Activated T-cell treated with anti-CD3 and anti-CD28 coated beads, Interleukin-2, amount 50 U/mL, for 72 hours (primary cell): ENCODE measurements at places on chromosomes 4 and X.

- DNase-seq: no peak
These were observed 85.0 kb upstream of the MTM1 start for GRCh38 chrX:150483356-150483985.

DNA sequence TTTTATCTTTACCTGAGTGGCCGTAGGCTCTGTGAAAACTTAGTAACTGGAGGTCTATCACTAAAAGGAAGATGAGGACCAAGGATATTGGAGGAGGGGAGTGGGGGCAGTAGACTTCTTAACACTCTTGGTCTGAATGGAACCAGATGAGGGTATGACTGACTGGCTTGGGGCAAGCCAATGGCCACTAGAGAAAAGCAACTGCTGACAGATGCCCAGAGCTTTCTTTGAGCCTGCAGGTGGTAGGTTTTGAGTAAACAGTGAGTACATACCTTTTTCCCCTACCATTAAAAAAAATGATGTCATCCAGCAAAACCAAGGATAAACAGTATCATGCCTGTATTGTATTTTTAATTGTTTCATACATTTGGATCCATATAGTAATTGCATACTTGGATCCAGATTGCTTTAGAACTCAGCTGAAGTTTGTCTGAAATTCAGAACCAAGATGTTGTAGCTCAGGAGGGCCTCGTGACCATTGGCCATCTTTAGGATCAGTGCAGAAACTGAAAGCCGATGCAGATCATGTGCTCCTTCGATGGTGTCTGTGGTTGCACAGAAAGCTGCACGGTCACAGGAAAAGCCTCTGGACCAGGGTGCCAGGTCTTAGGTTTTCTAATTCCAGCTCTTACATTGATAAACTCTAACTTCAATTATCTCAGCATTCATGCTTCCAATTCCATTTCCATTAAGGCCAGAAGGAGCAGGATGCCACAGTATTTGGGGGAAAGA lies 131.0 kb downstream of the PDGFRA start:
- no peak for DNase-seq

DNA sequence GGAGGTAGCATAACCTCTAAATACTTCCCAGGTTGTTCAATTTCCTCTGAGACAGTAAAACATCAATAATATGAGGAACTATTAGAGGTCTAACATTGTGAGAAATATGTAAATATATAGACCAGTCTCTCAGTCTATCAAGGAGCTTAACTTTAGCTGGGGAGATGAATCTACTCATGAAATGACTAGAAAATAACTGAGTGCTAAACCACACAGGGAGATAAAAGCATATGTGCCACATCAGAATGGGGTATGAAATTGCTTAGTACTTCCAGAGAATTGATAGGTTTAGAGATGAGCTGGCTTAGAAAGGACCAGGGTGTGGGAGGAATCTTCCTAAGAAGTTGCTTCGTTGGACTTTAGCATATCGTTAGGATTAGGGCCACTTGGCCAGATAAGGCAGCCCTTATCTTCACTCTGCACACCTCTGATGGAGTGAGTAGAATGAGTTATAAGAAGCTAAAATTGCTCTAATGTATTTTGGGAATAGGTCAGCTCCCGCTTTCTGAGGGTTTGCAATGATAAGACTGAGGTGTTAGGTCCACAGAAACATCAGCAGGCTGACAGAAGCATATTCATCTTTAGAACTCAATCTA lies 299.2 kb downstream of the UNC5C start:
- no peak for DNase-seq

DNA sequence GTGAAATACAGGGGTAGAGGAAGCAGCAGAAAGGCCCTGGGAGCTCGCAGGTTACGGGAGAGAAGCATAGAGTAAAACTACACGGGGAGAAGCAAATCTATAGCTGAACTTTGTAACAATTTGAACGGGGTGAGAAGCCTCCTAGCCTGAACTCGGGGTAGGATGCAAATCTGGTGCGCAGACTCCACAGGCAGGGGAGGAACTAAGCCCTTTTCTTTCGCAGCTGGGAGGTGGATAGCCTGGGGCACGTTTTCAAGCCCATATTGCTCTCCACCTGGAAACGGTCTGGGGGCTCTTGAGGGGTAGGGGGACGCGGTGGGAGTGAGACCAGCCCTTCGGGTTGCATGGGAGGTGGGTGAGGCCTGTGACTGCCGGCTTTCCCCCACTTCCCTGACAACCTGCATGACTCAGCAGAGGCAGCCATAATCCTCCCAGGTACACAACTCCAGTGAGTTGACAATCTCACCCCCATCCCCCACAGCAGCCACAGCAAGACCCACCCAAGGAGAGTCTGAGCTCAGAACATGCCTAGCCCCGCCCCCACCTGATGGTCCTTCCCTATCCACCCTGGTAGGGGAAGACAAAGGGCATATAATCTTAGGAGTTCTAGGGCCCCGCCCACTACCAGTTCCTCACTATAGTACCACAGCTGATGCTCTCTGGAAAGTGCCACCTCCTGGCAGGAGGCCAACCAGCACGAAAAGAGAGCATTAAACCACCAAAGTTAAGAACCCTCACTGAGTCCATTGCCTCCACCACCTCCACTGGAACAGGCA lies 29.9 kb downstream of the SOWAHB start:
- no peak for DNase-seq

- no peak for DNase-seq
These were observed 230.7 kb downstream of the AFAP1 start for GRCh38 chr4:7708981-7709380.
